ENCODE measurements at places on chromosomes 11 and 22.
A peak's percentile ranks its signal among the peaks of the same experiment; 100 is the strongest.

DNA sequence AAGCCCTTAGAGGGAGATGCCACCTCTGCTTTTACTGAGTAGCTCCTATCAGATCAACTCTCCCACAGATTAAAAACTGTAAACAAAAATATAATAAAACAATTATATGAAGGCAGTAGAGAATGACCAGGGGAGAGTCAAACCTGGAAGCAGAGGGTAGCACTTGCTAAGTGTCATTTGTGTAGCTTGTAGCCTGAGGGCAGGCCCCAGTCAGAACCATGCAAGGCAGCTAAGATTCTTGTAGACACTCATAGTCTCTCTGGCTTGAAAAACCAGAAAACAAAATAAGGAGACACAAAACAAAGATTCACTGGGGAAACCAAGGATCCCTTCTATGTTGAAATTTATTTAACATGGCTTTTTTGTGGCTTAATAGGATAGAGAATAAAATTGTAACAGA is 110.4 kb downstream of the WNT11 start:
- no peak overlapping the region for H3K4me3 ChIP-seq
- H3K27ac ChIP-seq: no peak overlapping the region
- H3K36me3 ChIP-seq: no peaks in the 10 kb centered on the region
- H3K27me3 ChIP-seq: no peaks in the 10 kb centered on the region
- no peaks in the 10 kb centered on the region for H3K4me1 ChIP-seq

DNA sequence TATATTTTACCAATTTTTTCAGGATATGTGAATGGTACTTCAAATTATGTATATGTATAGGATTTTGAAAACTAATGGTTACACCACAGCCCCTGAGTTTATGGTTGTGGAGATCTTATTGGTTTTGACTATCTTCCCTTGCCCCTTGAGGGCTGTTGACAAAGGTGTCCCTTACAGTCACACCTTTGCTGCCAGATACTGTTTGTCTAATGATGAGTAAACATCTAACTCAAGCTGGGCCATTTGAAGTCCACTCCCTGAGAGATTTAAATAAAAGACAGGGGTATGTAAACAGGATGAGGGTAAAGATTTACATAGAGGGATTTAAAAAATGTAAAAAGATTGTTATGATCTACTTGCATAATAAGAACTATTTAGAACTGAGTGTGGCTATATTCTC is 38.9 kb upstream of the LUZP2 start:
- H3K4me3 ChIP-seq: no peak overlapping the region
- no peak overlapping the region for H3K27ac ChIP-seq
- H3K4me1 ChIP-seq: no peaks in the 10 kb centered on the region
- no peaks in the 10 kb centered on the region for H3K27me3 ChIP-seq
- no peaks in the 10 kb centered on the region for H3K36me3 ChIP-seq

DNA sequence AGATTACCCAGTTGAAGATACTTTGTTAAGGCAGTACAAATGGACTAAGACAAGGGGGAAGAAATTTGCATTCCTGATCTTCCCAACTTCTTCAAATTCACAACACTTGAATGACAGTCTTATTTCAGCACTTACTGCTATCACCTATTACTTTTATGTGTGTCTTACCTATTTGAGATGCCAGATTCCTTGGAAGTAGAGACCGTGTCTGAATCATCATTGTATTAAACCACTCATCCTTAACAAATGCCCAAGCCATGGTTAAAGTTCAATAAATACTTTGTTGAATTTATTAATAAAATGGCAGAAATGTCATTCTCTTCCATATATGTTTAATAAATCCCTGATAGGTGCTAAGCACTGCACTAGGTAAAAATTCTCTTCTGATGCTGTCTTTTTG is 18.3 kb downstream of the SC5D start:
- no peak overlapping the region for H3K27ac ChIP-seq
- H3K4me1 ChIP-seq: peaks cover 12% of the 10 kb centered on the region
- no peaks in the 10 kb centered on the region for H3K36me3 ChIP-seq

DNA sequence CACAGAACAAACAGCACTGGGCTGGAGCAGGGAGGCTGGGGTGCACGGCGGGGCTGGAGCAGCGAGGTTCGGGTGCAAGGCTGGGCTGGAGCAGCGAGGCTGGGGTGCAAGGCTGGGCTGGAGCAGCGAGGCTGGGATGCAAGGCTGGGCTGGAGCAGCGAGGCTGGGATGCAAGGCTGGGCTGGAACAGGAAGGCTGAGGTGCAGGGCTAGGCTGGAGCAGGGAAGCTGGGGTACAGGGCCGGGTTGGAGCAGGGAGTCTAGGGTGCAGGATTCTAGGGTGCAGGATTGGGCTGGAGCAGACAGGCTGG is 198.5 kb downstream of the BRD1 start:
- H3K36me3 ChIP-seq: no peaks in the 10 kb centered on the region
- H3K4me1 ChIP-seq: no peaks in the 10 kb centered on the region
- H3K27me3 ChIP-seq: no peaks in the 10 kb centered on the region
- no peak for DNase-seq
- no peak overlapping the region for H3K27ac ChIP-seq

DNA sequence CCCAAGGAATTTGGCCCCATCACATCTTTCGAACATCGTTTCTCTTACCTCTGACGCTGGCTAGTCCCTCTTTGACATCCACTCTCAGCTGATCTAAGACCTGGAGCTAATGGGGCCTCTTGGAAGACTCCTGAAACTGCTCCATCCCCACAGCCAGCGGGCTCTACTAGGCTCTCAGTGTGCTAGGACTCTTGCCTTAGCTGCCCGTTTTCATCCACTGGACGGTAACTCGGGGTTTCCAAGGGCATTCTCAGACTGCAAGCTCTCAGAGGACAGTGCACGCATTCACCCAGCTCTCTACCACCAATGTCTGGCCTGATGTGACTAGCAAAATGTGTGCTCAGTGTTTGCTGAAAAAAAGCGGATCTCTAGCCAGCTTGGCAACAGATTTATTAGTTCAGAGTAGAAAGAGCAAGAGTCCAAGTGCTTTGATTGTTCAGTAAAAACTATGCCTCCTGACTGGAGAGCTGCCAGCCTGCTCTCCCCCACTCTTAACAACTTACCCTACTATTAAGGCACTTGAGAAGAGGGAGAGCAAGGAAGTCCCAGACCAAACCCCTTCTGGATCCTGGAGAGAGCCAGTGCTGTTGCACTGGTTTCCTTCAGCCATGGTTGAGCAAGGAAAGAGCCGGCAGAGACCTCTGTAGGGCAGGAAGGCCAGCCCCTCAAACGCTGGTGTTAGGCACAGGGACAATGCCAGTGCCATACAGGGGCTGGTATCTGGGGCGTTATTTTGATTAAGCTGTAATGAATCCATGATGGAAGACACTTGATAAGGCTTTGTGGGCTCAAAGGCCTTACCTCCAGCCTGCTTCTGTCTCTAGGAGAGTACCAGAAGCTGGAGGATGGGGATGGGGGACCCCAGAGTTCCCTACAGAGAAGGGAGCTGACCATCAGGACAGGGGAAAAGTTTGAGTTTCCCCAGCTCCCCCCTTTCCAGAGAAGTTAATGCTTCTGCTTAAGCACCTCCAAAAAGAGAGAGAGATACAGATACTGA is 9.2 kb downstream of the RELA start:
- H3K27me3 ChIP-seq: no peaks in the 10 kb centered on the region
- peak overlapping the region; percentile 70 for H3K4me3 ChIP-seq
- DNase-seq: no peak
- H3K4me1 ChIP-seq: peaks cover 16% of the 10 kb centered on the region
- H3K27ac ChIP-seq: peak overlapping the region; percentile 86
- H3K36me3 ChIP-seq: no peaks in the 10 kb centered on the region
